Activated CD4-positive, CD25-positive, alpha-beta regulatory T cell (primary cell): ENCODE measurements at places on chromosomes 5 and 9.

- DNase-seq, result no peak
Observed at GRCh38 chr5:127683008-127683407, 20.2 kb upstream of the CCDC192 start.

GRCh38 chr9:117744856-117745389 lies 40.7 kb downstream of the TLR4 start:
- no peak for DNase-seq

- no peak for DNase-seq
Observed at GRCh38 chr9:107292821-107293542, 9.9 kb downstream of the RAD23B start.

DNA sequence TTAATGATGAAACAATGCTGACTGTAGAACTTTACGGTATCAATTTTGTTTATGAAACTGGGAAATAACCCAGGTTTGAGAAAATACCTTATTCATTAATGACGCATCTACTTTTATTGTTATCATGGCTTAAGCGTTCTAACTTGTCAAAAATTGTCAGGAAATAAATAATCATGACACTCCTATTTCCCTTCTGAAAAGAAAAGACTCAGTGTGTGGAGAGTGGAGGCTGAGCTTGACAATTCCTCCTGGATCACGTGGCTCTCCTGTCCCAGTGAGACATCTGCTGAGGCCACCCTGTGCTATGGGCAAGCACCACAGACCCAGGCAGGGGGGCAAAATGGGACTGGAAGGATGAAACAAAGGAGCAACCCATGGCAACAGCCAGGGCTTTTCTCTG lies 466.4 kb downstream of the ZNF608 start:
- DNase-seq, result no peak

GRCh38 chr9:122128969-122129343 lies 30.6 kb downstream of the NDUFA8 start:
- DNase-seq, result no peak

DNA sequence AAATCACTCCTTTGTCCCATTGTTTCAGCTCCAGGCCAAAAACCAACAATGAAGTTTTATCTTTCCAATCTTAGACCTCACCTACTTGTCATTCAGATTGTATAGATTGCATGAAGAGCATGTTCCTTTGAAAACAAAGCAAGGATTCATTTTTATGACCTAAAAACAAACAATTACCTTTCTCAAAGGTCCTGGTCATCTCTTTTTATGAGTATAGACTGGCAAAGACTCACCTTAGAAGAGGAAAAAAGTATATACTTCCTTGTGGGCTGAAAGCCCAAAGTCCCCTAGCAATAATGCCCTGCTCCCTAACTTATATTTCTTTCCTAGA lies 28.4 kb upstream of the TLE1 start:
- no peak for DNase-seq

DNA sequence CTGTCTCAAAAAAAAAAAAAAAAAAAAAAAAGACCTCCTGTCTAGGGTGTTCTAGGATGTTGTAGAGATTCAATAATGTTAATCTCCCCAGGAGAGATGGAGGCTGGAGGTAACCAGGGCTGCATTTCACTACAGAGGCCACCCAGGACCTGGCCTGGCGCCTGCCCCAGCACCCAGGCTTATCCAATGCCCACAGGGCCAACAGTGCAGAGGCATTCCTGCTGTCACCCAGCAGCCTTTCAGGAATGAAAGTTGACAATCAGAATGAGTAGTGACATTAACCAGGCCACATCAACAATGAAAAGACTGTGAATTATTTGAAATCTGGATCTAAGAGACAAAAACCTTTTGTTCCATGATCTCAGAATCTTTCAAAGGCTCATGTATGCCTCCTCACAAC lies 36.2 kb upstream of the GABRP start:
- no peak for DNase-seq

DNA sequence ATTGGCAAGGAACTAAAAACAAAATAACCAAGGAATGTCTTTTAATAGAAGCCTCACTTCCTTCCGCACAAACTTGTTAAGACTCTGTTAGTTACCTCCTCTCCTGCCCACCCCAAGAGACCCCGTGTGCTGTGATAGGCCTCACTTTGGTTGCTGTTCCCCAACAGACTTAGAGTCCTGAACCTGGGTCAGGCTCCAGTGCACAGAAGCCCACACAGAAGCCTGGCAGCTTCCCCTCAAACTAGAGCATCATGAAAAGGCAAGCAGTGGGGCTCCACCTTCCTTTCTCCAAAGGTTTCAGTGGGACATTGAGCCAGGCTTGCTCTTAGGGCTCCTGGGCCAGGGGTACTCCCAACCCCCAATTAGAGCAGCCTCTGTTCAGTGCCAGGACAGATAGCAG lies 230.5 kb downstream of the ESM1 start:
- DNase-seq, result no peak

GRCh38 chr9:71910650-71911060 lies 338 bp downstream of the ABHD17B start:
- DNase-seq, result no peak
